Iris pigment epithelial cell (primary cell): ENCODE measurements at places on chromosomes 6 and 20.

DNA sequence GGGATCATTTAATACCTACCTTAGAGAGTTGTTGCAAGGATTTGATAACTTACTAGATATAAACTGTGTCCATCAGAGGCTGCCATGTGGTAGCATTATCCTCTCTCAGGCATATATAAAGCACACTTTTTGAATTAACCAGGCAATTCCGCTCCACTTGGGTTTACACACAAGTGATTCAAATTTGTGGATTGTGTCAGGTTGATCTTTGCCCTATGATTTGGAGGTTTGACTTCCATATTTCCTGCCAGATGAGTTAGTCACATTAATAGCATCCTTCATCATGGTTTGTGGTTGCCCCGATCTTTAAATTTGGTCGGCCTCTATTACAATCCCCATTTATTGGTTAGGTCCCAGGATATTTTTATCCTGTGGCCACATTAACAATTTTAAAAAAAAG lies 44.8 kb upstream of the CTAGE9 start:
- peak; percentile 81 for DNase-seq

DNA sequence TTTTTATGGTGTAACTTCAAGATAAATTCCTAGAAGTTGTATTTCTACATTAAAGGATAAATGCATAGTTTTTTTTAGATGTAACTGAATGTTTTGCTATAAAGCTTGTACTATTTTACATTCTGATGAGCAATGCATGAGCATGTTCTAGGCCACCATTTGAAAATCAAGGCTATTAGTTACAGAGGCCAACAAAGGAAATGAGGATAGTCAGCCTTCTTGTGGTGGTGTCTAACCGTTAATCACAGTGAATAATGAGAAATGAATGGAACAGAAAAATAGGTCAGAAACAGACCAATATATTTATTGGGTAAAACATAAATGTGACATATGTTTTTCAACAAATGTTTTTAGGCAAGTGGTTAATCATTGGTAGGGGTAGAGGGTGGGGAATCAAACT lies 37.6 kb upstream of the L3MBTL3 start:
- no peak for DNase-seq

DNA sequence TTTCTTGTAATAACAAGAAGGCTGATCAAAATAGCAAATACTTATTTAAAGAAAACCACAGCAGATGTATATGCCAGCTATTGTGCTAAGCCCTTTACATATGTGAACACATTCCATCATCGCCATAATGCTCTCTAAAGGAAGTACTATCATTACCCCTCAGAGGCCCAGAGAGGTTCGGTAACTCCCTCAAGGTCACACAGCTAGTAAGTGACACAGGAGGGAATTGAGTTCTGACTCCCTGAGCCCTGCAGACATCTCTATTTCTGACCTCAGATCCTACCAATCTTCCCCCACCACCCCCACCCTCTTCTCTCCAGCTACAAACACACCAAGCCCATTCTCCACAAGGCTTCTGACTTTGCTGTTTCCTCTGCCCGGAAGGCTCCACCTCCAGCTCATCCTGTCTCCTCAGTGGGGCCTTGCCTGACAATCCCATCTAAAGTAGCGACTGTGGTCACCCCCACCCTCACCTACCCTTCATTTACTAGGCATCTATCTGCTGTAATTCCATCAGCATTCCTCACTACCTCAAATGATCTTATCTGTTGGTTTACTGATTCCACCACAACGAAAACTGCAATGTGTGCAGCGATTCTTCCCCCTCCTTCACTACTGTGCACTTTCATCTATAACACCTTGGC lies 234.5 kb downstream of the LRFN2 start:
- DNase-seq = no peak

GRCh38 chr20:47370850-47371782 lies 14.6 kb upstream of the ZMYND8 start:
- no peak for DNase-seq

- no peak for DNase-seq
Measured at GRCh38 chr6:156126535-156126934, 650.6 kb upstream of the ARID1B start.

DNA sequence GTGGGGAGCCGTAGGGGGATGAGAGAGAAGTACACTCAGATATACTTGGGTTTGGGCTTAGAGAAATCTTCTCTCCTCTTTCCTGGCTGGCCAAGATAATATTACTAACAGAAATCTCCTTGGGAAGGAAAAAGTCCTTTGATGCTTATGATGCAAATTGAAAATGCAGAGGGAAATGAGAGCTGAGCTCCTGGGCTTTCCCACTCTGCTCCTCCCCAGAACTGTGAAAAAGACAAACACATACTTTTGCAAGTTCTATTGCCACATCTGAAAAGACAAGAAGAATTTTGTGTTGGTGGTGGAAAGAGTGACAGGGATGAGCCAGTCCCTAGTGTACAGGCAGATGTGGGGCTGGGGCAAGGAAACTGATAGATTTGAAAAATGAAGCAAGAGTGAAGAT lies 185.9 kb downstream of the ANKRD60 start:
- DNase-seq = no peak

GRCh38 chr6:158912655-158913054 lies 87.3 kb downstream of the RSPH3 start:
- DNase-seq = no peak

DNA sequence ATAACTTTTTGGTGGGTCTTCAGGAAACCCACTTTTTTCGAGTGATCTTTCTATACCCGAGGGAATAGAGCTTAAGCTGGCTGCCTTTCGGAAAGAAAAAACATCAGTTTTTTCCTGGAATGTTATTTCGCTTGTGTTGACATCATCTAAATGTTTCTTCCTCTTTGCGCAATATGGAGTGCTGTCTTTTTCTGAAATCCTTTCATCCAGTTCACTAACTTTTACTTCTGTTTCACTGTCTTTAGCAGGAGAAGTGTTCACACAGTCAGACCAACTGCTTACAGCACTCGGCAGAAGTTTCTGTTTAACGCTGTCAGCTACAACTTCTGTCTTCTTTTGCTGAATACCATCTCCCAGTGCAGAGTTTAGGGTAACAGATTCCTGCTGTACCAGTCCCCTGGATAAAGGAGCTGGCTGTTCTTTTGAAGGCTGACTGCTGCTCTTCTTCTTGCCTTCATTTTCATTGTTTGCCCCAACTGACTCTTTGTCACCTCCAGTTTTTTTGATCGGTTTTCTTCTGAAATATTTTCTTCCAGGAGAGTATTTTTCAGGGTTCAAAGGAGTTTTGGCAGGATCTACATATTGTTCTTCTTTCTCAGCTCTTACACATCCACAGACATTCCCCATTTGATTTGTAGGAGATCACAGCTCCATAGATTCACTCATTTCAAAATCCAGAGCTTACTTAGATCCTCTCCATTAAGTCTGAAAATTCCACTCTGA lies 50.0 kb upstream of the DST start:
- peak; percentile 83 for DNase-seq

DNA sequence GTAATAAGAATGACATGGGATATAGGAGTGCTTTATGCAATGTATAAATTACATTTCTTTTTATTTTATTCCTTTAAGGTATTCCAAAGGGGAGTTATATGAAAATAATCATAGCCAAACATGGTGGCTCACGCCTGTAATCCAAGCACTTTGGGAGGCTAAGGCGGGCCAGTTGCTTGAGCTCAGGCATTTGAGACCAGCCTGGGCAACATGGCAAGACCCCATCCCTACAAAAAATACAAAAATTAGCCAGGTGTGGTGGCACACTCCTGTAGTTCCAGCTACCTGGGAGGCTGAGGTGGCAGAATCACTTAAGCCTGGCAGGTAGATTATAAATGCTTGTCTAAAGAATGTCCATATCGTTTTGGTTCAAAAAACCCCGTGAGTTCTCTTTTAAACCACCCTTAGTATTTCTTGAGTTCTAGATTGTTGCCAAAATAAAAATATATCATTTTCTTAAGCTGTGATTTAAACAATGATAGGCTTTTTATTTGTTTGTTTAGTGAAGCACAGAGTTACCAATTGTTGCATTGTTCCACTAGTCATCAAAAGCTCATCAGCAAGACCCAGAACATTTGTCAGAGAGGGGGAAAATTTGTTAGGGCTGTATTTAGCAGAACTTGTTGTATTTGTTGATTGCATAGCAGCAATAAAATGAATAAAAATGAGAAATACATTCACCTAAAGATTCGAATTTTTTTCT lies 146.2 kb downstream of the KHDC1L start:
- no peak for DNase-seq

DNA sequence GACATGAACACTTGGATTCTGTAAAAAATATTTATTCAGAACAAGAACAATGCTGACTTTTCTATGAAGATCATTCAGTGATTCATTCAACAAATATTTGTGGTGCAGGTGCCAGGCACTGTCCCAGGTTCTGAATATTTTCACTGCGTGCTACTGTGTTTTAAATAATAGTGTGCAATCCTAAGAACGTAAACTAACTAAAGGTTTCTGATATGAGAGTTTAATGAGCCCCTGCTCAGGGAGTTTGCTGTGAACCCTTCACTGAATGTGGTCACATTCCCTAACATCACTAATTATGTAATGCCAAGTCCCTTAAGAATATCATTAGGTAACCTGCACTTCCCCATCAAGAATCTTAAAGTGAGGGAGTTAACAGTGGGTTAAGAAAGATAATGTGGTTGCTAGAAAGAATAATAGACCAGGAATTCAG lies 1.7 kb upstream of the TMEM170B start:
- DNase-seq = peak; percentile 54

DNA sequence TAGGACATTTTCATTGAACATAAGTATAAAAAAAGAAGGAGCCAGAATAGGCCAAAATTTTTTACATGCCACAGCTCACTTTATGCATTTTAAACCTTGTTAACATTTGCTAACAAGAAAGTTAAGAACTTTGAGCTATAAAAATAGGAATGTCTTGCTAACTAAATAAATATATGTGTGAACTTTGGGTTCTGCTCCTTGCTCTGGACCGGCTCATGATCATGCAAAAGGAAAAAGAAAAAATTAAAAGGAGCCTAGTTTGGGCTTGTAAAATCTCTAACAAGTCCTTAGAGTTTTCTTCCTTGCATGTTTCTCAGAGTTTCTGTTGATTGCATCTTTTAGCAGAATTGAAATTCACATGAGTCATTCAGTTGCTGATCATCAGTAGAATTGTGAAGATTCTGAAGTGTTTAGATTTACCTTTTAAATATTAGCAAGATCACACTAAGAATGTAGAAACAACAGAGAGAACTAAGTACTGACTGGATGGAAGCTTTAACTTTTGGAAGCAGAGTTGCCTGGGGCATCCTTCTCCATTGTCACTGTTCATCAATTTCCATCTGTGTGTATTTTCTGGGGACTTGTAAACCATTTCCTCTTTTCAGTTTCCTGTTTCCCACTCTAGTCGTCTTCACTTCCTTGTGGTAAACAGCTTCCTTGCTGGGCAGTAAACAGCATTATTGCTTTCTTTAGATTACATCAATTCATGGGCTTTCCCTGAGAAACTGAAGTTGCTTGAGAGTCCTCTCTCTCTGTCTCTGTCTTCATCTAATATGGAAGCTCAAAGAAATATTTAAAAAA lies 458.4 kb upstream of the BTBD3 start:
- DNase-seq = peak; percentile 42

DNA sequence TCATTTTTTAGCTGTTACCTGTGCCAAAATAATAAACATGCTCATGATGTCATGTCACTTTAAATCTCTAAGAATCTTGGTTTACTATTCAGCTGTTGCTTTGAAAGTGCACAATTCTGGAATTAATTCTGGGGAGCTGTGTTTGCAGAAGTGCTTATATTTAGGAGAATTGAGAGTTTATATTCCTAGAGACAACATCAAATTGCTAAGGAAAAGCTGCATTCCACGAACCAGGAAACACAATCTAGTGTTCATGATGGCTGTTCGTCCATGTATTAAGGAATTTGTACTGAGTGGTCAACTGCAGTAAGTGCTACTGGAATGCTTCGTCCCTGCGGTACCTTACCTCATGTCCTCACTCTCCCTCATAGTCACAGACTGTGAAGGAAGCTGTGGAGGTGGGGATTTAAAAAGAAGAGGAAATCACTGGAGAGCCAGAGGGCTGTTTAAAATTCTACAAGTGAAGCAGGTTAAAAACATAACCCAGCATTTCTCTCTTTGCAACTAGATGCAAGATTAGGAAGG lies 161.0 kb downstream of the TRMT11 start:
- no peak for DNase-seq

- no peak for DNase-seq
Measured at GRCh38 chr6:160048471-160048870, 73.1 kb upstream of the SLC22A1 start.

- peak; percentile 53 for DNase-seq
Measured at GRCh38 chr6:82988930-82989351, 76.7 kb downstream of the UBE3D start.

GRCh38 chr20:58898629-58899408 lies 46.3 kb downstream of the GNAS start:
- no peak for DNase-seq

GRCh38 chr6:105851113-105851580 lies 235.0 kb upstream of the PRDM1 start:
- no peak for DNase-seq

GRCh38 chr20:56437196-56437960 lies 25.3 kb downstream of the CASS4 start:
- DNase-seq = no peak

GRCh38 chr6:27279513-27280063 lies 32.1 kb downstream of the PRSS16 start:
- no peak for DNase-seq

GRCh38 chr20:48194583-48194982 lies 409.3 kb upstream of the SULF2 start:
- DNase-seq = no peak

DNA sequence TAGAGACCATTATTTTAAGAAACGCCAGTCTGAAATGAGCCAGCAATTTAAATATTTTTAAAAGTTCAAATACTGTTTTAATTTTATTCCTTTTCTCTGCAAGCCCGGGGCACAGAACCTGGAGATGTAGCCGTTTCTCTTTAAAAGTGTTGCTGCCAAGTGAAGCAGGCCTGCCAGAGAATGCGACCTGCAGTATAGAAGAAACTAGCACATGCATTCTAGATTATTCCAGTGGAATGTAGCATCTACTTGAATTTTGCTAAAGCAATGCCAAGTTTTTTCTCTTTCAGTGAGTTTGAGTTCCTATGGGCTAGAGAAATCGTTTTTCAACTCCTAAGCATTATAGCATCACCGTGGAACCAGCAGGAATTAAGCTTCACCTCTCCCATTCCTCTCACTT lies 101.3 kb downstream of the QRSL1 start:
- no peak for DNase-seq

GRCh38 chr6:72639920-72640614 lies 18.2 kb downstream of the KCNQ5 start:
- DNase-seq = no peak

GRCh38 chr6:140609956-140610355 lies 1235.5 kb upstream of the CITED2 start:
- peak; percentile 21 for DNase-seq

DNA sequence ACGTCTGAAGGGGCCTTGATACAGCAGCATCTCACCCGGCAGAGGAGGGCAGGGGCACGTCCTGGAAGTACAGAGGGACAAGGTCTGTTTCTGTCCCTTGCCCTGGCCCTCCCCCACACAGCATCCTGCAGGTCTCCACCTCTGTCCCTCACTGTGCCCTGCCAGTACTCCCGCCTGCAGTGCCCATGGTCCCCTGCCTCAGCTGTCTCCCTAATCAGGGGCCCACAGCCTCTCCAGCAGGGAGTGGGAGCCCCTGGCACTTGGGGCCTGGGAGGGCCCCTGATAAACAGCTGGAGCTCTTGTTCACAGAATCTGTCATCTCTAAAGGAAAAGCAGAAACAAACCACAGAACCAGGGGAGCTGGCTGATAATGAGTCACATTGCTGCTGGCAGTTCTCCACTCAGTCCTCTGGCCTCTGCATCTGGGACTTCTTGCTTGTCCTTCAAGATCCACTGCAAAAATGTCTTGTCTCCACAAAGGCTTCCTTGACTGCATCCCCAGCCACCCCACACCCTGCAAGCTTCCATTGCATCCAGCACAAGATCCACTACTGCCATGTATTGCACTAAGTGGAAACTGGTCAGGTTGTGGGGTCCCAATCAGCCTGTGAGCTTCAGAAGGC lies 33.2 kb upstream of the TAF8 start:
- DNase-seq = peak; percentile 86
